Activated CD4-positive, alpha-beta memory T cell treated with anti-CD3 and anti-CD28 coated beads for 36 hours (primary cell): ENCODE measurements at places on chromosomes 12 and 14.
A peak's percentile ranks its signal among the peaks of the same experiment; 100 is the strongest.

DNA sequence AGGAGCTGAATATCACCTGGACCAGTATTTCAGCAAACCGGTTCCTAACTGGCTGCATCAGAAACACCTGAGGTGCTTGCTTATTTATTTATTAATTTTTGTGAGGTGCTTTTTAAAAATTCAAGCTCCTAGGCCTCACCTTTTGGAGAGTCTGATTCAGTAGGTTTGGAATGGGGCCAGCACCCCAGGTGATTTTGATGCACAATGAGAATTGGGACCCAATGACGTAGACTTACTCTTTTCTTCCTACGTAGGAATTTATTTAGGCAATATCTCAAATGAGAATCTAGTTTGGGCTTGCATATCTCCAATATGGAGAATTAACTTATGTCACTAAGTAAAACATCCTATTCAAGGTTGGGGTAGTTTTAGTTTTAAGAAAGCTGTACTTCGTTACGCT, 7.3 kb downstream of the YEATS4 start:
- no peak for DNase-seq

GRCh38 chr14:66293533-66294105, 192.6 kb upstream of the CCDC196 start:
- DNase-seq, result no peak

DNA sequence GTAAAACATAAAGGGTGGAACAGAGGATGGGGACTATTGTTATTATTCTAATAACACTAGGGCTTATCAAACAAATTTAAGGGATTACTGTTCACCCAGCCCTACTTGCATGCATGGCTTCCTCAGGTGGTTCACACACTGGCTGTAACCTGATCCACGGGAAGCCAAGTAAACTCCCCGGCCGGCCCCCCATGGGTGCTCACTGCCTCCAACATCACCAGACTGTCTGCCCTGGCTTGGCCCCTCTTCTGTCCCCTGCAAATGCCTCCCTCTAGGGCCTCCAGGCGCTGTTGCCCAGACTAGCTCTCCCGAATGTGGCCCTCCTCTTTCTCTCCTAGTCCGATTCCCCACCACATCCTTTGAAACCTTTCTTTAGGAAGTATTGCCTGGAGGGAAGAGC, 18.6 kb downstream of the FAIM2 start:
- DNase-seq, result no peak

DNA sequence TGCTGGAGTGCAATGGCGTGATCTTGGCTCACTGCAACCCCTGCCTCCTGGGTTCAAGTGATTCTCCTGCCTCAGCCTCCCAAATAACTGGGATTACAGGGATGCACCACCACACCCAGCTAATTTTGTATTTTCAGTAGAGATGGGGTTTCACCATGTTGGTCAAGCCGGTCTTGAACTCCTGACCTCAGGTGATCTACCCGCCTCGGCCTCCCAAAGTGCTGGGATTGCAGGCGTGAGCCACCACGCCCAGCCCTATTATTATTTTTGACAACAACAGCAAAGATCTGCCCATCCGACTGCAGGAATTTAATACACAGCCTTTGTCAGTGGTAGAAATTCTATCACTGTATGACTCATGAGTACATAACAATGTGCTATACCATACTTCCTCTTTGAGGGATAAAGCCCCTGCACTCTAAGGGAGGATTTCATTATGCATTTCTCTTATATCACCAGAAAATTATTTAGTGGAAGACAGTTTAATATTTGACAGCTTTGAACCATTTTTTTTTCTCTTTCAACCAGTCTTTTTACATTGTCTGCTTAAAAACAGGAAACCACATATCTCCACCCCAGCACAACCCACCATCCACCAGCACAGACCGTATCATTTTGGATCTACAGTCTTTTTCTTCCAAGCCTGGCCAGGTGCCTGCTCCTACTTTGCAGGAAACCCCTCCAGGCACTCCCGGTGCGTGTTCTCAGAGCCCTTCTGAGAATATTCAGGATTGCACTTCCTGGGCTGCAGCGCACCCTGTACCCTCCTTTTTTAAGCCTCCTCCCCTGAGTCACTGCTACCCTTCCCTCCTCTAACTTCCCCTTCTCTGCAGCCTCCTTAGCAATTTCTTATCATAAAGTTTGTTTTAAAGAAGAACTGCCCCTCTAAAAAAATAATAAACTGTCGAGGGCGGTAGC, 594 bp downstream of the ARHGDIB start:
- DNase-seq, result peak; percentile 49

- no peak for DNase-seq
Measured at GRCh38 chr12:6241495-6241894, 41.3 kb downstream of the CD9 start.

GRCh38 chr12:104459368-104459909, 2.7 kb downstream of the CHST11 start:
- no peak for DNase-seq

DNA sequence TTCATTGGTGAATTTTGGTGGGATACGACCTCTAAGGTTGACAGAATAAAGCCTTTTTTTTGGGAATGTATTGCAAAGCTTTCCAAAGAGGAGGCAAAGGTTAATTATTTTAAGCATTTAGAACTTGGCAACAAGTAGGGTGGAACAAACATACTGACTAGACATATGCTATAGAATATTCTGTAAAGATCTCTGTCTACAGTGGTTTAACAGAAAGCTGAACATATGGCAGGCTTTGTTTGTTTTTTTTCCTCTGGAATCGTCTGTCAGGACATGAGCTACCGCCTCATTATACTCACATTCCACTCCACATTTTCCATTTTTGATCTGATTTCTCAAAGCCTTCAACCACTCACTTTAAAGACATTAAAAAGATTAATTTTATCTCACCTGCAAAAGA, 153.4 kb upstream of the PELI2 start:
- DNase-seq, result no peak

DNA sequence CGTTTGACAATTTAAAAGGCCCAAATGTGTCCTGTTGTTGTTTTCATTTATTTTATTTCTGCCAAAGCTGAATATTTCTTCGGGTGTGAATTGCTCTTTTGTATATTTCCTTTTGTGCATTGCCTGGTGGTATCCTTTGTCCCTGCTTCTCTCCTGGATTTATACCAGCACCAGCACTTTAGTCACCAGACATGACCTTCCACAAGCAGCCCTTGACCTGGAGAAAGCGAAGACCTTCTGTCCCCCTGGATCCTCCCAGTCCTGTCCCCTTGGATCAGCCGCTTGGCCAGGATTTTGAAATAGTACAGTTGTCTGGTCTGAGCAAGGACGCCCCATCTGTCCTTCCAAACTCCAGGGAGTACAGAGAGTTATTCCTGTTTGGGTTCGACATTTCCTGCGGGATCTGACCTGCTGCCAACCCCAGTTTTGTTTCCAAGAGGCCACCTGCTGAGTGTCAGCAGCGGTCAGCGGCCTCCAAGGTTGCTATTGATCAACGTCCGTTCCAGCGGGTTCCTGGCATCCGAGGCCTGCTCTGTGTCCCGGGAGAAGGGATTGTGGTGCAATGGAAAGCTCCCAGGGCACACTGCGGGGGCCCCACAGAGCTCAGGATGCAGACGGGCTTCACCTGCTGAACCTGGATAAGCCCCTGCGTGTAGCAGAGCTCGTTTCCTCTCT, 45.1 kb upstream of the CHGA start:
- no peak for DNase-seq
